DMS 273 treated with DMSO at 0.1 percent for 48 hours (cell line): ENCODE measurements at places on chromosomes 5 and 9.

GRCh38 chr9:111076519-111076918 is 38.2 kb upstream of the LPAR1 start:
- DNase-seq: no peak

- DNase-seq: no peak
These were observed 143.1 kb downstream of the IRX2 start for GRCh38 chr5:2608391-2608790.

DNA sequence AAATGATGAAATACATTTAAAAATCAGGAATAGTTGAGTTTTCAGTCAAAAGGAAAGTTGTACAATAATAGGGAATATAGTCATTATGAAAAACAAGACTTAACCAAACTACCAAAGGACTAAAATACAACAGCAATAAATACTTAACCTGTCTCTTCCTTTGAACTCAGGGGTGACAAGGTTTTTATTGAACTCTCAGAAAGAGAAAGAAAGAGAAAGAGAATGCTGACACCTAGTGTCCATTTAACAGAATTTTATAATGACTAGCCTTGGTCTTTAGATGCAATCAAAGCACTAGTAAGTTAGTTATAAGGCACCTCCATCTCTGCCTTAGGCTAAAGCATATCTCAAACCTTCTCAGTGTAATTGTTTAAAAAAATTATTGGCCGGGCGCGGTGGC is 47.5 kb downstream of the UIMC1 start:
- peak; percentile 24 for DNase-seq

- DNase-seq: no peak
These were observed 190.3 kb downstream of the WDR70 start for GRCh38 chr5:37569466-37569865.

GRCh38 chr5:51832934-51833470 is 449.8 kb downstream of the ISL1 start:
- DNase-seq: no peak

DNA sequence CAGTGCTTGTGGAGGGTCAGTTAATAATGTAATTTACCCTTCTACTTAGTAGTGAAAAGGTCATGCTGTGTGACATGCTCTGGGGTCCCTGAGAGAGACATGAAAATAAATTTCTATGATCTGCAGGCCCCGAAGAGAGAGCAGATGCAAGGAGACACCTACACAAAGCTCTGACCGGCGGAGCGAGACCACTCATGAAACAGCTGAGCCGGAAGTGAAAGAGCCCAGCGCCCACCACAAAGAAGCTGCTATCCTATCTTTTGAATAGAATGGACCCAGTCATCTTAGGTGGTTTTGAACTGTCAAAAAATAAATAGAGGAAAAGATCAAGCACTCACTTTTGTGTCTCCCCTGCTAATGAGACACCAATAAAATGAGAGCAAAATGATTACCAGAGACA is 190.0 kb downstream of the MED10 start:
- DNase-seq: no peak

DNA sequence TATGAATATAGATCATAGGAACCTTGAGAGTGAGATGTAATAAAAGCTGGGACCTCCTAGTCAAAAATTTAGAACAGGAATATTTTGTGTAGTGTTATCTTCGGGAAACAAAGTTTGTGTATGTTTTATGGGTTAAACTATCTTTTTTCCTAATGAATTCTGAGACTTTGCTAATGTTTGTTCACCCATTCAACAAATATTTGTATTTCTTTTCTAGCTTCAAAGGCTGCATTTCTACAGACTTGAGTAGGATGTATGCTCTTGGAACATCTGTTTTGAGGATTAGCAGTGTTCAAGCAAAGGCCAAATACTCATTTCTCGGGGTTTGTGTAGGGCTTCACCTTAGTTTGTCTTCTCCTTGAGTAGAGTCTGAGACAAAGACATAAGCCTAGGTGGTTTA is 16.2 kb downstream of the NDUFS4 start:
- DNase-seq: no peak

- no peak for DNase-seq
These were observed 66.5 kb upstream of the TGFBR1 start for GRCh38 chr9:99038484-99038820.

GRCh38 chr9:107020040-107020530 is 157.1 kb downstream of the ZNF462 start:
- no peak for DNase-seq

DNA sequence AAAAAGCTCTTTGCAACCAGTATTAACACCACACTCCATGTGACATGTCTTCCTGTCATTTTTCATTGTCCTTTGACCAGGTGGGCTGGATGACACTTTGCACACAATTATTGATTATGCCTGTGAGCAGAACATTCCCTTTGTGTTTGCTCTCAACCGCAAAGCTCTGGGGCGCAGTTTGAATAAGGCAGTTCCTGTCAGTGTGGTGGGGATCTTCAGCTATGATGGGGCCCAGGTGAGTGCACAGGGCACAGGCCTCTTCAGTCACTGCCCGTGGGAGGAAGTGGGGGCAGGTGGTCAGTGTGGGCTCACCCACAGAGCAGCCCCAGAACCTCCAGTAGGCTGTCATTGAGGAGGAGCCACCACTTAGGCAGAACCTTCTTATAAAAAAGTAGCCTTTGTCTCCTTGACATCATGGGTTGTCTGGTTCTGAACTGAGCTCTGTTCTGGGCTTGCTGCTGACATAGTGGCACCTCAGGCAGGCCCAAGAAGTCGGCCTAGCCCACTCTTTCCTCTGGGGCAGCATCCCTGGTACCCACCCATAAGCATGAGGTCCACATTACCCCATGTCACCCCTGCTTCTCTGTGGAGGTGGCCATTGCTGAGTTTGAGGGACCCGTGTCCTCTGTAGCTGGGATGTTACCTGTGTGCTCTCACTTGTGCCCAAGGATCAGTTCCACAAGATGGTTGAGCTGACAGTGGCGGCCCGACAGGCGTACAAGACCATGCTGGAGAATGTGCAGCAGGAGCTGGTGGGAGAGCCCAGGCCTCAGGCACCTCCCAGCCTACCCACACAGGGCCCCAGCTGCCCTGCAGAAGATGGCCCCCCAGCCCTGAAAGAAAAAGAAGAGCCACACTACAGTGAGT is 39.3 kb downstream of the SECISBP2 start:
- no peak for DNase-seq

DNA sequence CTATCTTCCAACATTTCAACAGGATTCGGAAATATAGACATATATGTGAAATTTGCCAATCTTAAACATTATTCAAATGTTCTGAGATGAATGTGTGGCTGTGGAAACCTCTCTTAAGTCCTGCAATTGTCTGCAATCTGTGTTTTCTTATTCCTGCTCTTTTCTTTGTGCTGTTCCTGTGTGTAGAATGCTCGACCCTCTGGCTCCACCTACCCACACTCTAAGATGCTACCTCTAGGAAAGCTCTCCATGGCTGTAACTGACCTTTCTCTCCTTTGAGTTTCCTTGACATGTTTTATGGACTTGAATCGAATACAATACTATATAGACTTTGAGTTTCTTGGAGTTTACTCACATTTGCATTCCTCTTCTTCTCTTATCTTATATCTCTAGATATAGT is 120.6 kb upstream of the ASTN2 start:
- DNase-seq: no peak

DNA sequence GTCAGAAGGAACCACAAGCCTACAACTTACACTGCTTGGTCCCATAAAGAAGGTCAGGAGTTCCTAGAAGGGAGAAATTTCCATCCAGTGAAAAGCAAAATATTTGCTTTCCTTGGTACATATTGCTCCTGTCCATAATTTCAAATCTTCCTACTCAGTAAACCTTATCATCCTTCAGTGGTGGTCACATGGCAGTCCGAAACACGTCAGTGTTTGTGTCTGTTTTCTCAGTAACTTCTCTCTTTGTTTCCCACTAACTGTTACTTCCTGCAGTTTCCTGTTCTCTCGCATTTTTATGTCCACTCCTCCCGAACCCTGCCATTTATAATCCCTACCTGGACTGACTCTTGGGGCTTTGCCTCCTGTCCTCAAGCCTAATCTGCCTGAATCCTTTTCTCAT is 129.1 kb downstream of the FANCC start:
- no peak for DNase-seq

DNA sequence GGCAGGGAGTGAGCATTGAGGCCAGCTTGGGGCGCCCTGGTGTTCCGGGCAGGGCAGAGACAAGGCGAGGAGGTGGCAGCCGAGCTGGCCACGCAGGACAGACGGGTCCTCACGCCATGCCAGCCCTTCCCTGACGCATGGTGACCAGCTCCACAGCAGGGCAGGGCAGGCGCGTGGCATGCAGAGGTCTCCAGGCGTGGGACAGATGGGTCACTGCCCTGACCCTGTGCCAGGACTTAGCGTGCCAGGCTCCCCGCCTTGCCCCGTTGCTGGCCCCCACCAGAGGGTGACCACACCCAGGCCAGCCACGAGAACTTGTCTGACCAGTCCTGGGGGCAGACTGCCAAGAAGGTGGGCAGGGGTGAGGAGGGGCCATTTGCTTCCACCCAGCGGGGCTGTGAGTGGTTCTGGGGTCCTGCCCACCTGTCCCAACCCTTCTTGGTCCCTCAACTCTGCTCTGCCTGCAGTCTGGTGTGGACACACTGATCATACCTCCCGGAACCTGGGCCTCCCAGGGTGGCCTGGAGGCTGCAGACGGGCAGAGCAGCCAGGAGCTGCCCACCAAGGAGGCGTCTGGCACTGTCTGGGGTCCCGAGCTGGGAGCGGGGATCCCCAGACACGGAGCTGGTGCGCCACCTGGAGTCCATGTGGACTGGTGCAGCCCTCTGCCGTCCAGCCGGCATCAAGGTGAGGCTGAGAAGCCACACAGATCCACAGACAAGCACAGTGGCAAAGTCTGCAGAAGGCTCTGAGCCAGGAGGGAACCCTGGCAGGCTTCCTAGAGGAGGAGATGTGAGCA is at the start of gene RNF224:
TSS of gene RNF224 (plus strand) at position 449 of the 799 bp plus-strand sequence. CDS start 834 bp downstream, outside the sequence.
- DNase-seq: peak; percentile 36

- DNase-seq: no peak
These were observed 126.5 kb downstream of the MRPS30 start for GRCh38 chr5:44935262-44935661.

DNA sequence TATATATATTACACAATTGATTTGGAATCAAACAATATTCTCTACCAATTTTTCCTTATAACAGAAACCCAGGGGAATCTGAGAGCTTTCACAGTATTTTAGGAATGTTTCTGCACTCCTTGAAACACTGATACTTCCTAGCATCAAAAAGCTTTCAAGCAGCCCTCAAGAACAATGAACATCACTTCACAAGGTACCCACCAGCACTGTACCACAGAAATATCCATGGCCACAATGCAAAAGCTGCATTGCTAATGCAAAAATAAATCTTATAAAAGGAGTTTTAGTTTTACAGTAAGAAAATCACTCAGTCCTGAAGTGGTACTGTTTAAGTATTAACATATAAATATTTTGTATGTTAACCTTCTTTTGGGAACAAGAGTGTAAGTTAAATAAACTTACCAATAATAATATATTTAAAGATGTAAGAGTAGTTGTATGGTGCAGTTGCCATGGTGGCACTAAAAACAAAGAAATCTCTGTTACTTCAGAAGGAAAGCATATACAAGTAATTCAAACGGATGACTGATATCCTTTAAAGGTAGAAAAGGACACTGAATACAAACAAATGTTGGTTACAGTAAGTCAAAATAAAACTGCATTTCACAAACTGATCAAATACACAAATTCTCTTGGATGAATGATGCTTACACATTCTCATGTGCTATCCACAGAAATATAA is 8.6 kb downstream of the RAB14 start:
- DNase-seq: no peak

DNA sequence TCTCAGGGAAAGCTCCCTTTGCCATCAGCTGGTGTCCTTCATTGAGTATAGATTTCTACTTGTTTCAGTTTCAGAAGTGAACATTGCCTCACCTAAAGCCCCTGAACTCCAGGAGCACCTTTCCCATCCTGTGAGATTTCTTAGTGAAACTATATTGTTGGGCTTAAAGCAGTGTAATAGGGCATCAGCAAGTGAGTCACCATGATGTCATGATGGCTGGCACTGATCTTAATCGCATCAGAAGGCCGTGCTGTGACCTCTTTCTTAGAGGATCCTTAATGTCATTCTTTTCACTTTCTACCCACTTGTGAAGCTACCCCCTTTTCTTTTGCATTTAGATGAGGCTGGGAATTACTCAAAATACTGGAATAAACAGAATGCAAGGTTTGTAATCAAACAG is 401.3 kb downstream of the MTRR start:
- DNase-seq: no peak

DNA sequence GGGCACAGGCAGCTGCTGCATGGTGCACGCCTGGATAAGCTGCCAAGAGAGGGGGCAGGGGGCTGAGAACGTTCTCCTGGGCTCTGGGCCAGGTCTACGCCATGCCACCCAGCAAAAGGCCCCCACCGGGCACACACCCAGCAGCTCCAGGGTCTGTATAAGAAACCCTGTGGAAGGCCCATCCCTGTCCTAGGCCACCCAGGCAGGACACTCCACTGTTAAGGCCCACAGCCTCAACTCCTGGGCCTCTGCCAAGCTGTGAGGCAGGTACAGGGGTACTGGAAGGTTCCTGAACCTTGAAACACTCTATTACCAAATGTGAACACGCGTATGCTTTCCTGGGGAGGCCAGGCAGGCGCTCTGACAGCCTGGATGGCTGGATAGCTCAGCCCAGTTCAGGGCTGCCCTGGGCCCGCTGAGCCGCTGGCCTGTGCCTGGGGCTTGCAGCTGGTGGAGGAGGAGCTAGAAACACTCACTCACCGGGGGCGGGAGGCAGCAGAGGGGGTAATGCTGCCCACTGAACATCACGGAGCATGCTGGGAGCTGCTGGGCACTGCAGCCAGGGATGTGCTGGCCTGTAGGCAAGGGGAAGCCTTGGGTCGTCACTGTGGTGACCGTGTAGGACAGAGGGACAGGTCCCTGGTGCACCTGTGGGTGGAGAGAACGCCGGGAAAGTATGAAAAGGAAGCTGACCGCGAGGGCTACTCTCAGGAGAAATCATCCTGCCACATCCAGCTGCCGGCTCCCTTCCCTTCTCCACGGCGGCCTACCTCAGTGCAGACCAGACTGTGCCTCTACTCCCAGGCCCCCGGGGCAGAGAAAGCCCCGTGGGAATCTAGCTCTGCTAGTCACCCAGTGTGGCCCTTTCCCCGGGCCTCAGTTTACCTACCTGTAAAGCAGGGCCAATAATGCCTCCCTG is 6.0 kb downstream of the RNF44 start:
- peak; percentile 60 for DNase-seq

DNA sequence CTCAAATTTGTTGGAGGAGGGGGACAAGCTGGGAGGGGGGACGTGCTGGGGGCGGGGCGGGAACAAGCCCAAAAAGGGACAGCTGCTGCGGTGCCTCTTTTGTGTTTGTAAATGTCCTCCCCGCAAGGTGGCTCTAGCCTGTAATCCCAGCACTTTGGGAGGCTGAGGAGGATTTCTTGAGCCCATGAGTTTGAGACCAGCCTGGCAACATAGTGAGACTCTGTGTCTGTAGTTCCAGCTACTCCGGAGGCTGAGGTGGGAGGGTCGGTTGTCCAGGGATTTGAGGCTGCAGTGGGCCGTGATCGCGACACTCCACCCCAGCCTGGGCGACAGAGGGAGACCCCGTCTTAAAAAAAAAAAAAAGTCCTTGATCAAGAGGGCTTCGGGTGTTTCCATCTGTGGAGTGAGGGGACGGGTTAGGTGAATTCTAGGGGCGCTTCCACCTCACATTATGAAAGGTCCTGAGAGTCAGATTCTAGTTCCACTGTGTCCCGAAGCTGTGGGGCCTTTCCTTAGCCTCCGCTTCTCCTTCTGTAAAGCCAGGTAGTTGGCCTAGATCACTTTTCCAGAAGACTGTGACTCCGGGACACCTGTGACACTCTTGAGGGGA is 779 bp upstream of the CTNNA1 start:
- DNase-seq: peak; percentile 44

GRCh38 chr5:171840066-171840465 is 54.4 kb downstream of the SMIM23 start:
- DNase-seq: no peak

GRCh38 chr9:33164138-33164809 is 2.9 kb downstream of the B4GALT1 start:
- DNase-seq: no peak
